Head of caudate nucleus (tissue), 42 donors: ENCODE measurements at places on chromosomes 1 and 21.

DNA sequence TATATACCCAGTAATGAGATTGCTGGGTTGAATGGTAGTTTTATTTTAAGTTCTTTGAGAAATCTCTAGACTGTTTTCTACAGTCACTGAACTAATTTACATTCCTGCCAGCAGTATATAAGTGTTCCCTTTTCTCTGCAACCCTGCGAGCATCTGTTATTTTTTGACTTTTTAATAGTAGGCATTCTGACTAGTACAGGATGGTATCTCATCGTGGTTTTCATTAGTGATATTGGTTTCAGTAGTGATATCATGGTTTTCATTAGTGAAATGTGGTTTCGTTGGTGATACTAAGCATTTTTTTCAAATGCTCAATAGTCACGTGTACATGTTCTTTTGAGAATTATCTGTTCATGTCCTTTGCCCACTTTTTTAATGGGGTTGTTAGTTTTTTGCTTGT, 316.8 kb downstream of the PTBP2 start:
- no peak for DNase-seq

GRCh38 chr1:91455896-91456295, 44.8 kb upstream of the CDC7 start:
- no peak for DNase-seq

DNA sequence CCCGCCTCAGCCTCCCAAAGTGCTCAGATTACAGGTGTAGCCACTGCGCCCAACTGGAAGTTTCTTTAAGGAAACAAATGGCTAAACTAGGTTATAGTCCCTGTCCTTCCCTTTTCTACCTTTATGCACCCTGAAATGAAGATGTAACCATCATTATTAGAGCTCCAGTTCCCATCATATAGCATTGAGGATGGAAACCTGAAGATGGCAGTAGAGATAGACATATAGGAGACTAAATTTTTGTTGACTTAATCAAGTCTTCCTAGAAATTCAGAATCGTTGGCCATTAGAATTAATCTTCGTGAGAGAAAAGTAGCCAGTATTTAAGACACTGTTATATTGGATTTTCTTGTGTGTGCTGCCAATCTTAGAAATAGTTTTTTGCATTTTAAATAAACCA, 1016.3 kb upstream of the NCAM2 start:
- no peak for DNase-seq

DNA sequence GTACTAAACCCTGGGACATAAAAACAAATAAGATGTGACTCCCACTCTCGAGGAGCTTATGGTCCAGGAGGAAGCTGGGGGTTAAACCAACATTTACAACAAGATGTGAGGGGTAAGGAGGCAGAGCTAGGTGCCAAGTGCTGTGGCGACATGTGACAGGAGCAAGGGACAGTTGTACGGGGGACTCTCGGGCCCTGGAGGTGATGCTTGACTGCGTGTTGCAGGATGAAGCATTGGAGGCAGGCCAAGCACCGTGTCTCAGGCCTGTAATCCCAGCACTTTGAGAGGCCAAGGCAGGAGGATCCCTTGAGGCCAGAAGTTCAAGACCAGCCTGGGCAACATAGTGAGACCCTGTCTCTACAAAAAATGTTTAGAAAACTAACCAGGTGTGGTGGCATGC, 36.8 kb downstream of the ATP5PO start:
- DNase-seq, result no peak

- DNase-seq, result no peak
Observed at GRCh38 chr1:229596925-229597699, 28.8 kb downstream of the TAF5L start.

- no peak for DNase-seq
Observed at GRCh38 chr1:91993256-91993655, 36.5 kb upstream of the EPHX4 start.

DNA sequence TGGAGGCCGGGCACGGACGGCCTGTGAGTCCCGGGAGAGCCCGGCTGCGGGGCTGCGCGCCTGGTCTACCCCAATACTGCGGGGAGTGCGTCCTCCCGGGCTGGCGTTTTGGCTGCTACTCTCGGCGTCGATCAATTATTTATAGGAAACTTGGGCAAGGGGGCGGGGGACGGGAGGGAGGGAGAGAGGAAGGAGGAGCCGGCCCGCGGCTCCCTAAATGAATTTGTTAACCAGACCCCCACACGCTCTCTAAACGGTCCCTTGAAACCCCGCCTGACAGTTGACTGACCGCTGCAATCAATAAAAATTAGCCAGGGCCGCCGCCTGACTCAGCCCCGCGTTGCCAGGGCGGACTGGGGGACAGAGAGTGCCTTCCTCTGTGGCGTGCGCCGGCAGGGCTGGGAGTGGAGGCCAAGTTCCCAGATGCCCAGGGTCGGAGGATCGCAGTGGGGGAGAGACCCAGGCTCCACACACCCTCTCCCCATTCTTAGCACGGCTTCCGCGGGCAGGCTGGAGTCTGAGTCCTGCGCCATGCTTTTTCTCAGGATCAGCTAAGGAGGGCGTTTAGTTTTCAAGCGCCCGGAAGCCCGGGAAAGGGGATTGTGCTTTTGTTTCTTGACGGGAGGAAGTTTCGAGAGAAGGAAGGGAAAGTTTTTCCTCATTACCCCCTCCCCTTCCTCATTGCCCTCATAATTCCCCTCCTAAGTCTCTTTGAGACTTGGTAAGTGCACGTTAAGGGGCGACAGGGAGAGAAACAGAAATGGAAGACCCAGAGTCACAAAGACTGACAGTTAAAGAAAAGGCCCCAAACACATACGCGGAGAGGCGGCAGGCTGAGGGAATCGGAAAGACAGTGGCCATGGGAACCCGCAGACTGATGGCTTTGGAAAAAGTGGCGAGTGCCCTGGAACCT, 6.2 kb downstream of the PAX7 start:
- DNase-seq, result no peak

GRCh38 chr1:14220324-14220723, 378.2 kb upstream of the KAZN start:
- no peak for DNase-seq

DNA sequence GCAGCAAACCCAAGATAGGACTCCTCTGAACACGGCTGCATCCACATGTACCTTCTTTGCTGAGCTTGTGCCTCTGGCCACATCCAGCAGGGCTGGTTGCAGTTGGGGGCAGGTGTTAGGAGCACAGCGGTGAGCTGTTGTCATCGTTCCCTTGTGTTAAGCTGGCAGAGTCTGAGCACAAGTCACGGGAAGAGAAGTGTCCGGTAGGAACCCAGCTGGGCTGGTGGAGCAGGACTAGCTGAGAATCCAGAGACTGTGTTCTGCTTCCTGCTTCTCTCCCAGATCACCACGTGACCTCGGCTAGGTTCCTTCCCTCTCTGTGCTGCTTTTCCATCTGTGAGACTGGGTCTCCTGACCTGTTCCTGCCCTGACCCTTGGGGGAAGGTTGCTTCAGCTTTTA, 105.1 kb downstream of the PCBP3 start:
- no peak for DNase-seq

- DNase-seq, result no peak
Observed at GRCh38 chr1:44408212-44408582, 3.1 kb downstream of the RNF220 start.

- DNase-seq, result no peak
Observed at GRCh38 chr1:11704691-11705475, 13.4 kb downstream of the DRAXIN start.

- DNase-seq, result no peak
Observed at GRCh38 chr21:39014747-39015146, 168.5 kb downstream of the PSMG1 start.

GRCh38 chr1:205733438-205734175, 16.4 kb downstream of the NUCKS1 start:
- DNase-seq, result no peak

- no peak for DNase-seq
Observed at GRCh38 chr1:150890033-150890416, 3.1 kb downstream of the CTXND2 start.

DNA sequence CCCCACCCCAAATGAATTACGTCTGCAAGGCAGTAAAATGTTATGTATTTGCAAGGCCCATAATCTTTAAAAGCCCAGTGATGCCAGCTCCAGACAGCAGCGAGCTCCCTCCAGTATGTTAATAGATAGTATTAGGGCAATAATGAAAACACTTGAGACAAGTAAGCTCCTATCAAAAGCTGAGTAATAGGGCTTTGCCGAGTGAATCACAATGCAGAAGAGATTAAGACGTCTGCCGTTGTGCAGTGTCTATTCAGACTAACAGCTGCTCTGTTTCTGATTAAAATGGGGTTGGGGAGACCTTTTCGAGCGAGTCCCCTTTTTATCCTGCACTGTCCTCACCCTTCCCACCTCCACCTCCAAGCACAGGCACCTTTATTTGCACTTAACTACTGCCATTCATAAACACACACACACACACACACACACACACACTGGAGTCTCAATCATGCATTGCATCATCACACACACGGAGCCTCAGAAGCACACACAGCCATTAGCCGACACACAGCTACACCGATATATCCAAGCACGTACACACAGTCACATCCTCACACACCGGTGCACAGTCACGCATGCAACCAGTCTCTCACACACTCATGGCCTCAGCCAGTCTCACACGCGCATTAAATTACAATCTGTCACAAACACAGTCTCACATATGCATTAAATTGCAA, 46.0 kb upstream of the FOXO6 start:
- no peak for DNase-seq

GRCh38 chr1:53590104-53590503, 130.9 kb downstream of the DMRTB1 start:
- no peak for DNase-seq

GRCh38 chr1:47231301-47232186, 481 bp downstream of the TAL1 start:
- DNase-seq, result peak; percentile 39

DNA sequence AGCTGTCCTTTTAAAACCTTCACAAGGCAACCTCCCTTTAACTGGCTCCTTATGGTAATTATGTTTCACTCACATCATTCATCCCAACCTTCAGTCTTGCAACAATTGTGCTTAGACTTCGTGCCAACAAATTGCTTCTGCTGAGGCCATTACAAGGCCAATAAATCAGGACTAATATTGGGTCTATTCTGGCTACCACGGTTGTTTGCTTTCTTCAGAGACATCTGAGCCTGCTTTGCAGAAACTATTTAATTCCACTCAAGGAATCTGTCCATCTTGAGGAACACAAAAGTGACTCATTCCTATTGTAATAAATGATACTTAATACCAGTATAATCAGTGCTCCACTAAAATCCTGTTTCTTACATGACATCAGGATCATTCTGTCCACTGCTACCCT, 2.6 kb upstream of the GSTM4 start:
- no peak for DNase-seq

GRCh38 chr1:12012560-12013316, 6.6 kb upstream of the MIIP start:
- DNase-seq, result no peak

GRCh38 chr1:31843506-31843905, 27.7 kb upstream of the SPOCD1 start:
- peak; percentile 64 for DNase-seq

- no peak for DNase-seq
Observed at GRCh38 chr1:116556289-116557006, 14.4 kb downstream of the CD58 start.

- no peak for DNase-seq
Observed at GRCh38 chr1:115712911-115713609, 55.5 kb downstream of the CASQ2 start.

GRCh38 chr1:236064674-236065508, at the start of gene NID1:
TSS of gene NID1 (minus strand) at chr1:236065090. CDS start at chr1:236065079, 11 bp downstream.
- no peak for DNase-seq

DNA sequence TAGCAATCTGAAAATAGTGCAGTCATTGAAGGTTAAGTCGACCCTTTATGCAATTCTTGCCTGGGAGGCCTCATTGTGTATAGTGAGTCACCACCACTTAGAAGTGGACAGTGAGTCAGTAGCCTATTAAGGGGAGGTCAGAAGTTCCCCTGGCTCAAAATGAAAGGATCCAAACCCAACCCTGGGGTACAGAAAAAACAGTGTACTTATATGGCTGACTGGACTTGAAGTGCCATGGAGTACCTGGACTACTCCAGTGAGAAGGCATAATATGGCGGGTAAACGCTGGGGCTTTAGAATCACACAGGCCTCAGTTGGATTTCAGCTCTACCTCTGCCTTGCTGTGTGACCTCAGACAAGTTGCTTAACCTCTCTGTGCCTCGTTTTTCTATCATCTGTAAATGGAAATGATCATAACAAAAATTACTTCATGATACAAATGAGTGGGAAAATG, 2.2 kb upstream of the BCL9 start:
- DNase-seq, result peak; percentile 21

DNA sequence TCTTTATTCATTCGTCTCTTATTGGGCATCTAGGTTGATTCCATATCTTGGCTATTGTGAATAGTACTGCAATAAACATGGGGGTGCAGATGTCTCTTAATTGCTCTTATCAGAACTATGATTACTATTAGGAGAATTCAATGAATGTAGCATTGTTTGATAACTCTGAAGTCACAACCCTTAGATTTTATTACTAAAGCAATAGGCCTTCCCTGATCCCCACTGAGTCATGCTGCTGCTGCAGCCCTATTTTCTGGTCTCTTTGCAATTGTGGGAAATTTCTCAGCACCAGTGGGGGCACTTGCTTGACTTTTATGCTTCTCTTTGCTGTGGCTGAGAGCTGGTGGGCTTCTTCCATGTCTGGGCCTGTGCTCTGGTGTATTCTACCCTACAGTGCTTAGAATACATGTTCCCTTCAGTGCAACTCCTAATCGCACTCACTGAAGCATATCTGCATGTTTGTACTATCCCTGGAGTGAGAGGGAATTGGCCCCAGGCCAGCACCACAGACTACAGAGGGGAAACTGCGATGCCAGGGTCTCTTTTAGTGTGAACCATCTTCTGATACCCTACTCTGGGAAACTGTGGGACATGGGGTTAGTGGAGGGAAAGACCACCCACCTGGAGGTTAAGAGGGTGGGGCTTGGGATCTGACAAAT, 52.2 kb upstream of the ROR1 start:
- DNase-seq, result no peak

GRCh38 chr1:95497566-95497965, 263.6 kb downstream of the RWDD3 start:
- DNase-seq, result no peak

- DNase-seq, result no peak
Observed at GRCh38 chr1:238248356-238248755, 357.6 kb upstream of the ZP4 start.

GRCh38 chr1:98021126-98021525, 100.3 kb upstream of the DPYD start:
- no peak for DNase-seq

GRCh38 chr1:56934430-56935060, 31.3 kb downstream of the C8B start:
- no peak for DNase-seq

GRCh38 chr1:159921700-159922504, 3.4 kb downstream of the TAGLN2 start:
- DNase-seq, result no peak
